ENCODE measurements at places on chromosomes 1 and 21. TPM values are rescaled to one million over a fixed set of nuclear protein-coding genes. Genes with fewer than 3 reads are reported as not detected.
A peak's percentile ranks its signal among the peaks of the same experiment; 100 is the strongest.

GRCh38 chr1:26182383-26182696 lies 5.0 kb downstream of the CNKSR1 start:
- DNase-seq, result no peak
- no peak overlapping the region for H3K4me3 ChIP-seq
- no peaks in the 10 kb centered on the region for H3K27me3 ChIP-seq
- no peak overlapping the region for H3K27ac ChIP-seq
- H3K4me1 ChIP-seq, result peaks cover 16% of the 10 kb centered on the region

DNA sequence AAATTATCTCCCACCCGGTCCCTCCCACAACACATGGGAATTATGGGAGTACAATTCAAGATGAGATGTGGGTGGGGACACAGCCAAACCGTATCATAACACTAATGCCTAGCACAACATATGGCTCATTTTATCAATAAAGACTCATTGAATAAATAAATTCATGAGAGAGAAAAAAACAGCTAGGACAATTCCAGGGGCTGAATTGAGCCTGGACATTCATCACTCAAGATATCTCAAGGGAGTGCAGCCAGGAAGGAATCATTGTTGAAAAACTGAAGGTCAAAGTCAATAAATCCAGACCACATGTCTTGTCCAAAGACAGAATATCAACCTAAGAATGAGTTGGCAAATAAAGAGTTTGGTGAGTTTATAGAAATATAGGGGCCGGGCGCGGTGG lies 644.1 kb downstream of the PLPP3 start:
- no peaks in the 10 kb centered on the region for H3K4me1 ChIP-seq
- no peak overlapping the region for H3K27ac ChIP-seq
- no peaks in the 10 kb centered on the region for H3K36me3 ChIP-seq
- no peaks in the 10 kb centered on the region for H3K27me3 ChIP-seq
- DNase-seq, result no peak

DNA sequence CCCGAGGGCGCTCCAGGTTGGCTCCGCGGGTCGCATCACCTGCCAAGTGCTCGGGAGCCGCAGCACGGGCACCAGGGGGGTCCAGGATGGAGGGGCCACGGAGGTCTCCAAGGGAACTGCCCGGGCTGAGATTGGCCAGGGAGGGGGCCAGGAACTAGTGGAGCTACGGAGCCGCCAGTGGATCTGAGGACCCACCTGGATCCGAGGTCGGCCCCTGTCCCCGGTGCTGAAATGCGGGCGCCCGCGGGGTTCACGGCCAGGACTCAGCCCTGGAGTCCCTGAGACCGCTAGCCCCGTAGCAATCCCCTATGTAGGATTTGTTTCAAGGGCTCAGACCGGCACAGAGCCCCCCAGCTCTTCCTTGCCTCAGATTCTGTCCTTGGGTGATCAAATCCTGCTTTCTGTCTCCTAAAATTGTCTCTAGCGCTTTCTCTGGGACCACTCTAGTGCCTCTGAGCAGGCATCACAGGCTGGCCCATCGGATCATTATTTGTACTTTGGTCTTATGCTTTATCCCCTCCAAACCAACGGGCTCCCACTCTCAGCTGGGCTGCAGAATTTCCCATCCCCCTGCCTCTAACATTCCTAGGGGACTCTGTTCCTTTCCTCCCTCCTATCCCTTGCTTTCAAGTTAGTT lies 27.3 kb downstream of the KIAA2013 start:
- DNase-seq, result no peak
- no peak overlapping the region for H3K27ac ChIP-seq
- H3K4me3 ChIP-seq, result no peak overlapping the region

DNA sequence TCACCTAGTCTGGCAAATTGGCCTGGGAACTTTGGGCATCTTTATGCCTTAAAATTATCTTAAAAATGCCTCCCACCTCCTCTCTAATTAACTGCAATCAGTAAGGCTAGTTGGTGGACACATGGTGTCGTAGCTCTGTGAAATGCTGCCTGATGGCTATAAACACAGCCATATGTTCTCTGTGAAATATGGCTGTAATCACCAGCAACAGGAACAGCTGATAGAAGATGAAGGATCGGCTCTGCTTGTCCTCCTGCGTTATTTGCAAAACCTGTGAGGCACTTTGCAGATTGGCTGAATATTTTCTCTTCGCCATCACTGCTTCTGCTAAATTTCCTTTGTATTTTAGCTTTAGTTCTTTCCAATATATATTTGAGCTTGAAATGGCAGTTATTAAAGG lies 419.6 kb downstream of the RWDD3 start:
- no peaks in the 10 kb centered on the region for H3K27me3 ChIP-seq
- DNase-seq, result no peak
- no peaks in the 10 kb centered on the region for H3K4me1 ChIP-seq
- H3K4me3 ChIP-seq, result no peak overlapping the region

DNA sequence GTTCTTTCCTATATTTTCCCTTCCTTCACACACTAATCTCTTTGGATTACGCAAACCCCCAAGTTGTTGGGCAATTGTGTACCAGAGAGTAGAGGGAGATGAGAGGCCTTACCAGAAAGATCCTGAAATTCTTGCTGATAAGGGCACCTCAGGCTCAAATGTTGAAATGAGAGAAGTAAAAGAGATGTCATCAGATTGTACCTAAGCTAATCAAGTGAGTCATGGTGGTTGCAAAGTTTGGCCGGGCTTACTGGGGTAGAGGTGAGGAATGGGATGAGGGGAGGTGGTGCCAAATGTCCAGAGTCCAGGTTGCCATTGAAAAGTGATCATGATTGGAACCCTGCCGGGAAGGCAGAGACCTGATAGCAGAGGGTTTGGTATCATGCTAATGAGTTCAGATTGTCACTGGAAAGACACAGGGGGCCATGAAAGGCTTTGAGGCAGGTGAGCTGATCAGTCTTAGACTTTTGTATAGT lies 43.1 kb downstream of the OPTC start:
- DNase-seq, result peak; percentile 58
- H3K27ac ChIP-seq, result no peak overlapping the region
- H3K4me1 ChIP-seq, result peaks cover 27% of the 10 kb centered on the region
- no peaks in the 10 kb centered on the region for H3K36me3 ChIP-seq

DNA sequence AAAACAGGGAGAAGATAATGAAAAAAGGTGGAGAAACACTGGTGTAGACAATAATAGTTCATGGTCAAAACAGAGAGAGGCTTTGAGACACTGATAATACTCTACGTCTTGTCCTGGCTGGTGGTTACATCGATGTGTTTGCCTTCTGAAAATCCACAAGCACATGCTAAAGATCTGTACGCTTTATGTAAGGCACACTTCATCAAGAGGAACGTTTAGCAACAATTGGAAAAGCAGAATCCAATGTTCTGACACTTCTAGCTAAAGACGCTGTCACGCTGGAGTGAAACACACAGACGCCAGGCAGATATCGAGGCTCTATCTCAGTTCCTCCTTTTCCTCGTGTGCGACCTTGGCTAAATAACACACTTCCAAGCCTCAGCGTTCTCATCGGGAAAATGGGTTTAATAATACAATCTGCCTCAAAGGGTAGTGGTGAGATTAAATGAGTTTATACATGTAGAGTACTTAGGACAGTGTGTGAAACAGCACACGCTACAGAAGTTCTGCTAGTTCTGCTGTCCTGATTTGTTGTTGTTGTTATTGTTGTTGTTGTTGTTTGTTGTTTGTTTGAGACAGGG lies 386.1 kb downstream of the SETD4 start:
- no peak overlapping the region for H3K27ac ChIP-seq
- no peak overlapping the region for H3K4me3 ChIP-seq
- no peak for DNase-seq
- H3K36me3 ChIP-seq, result no peaks in the 10 kb centered on the region

GRCh38 chr1:116024626-116025025 lies 48.3 kb downstream of the SLC22A15 start:
- no peak overlapping the region for H3K4me3 ChIP-seq
- no peaks in the 10 kb centered on the region for H3K27me3 ChIP-seq
- no peaks in the 10 kb centered on the region for H3K36me3 ChIP-seq
- DNase-seq, result no peak

- peaks cover 12% of the 10 kb centered on the region for H3K4me1 ChIP-seq
- H3K27ac ChIP-seq, result no peak overlapping the region
- DNase-seq, result no peak
- H3K4me3 ChIP-seq, result no peak overlapping the region
- no peaks in the 10 kb centered on the region for H3K36me3 ChIP-seq
- H3K27me3 ChIP-seq, result no peaks in the 10 kb centered on the region
Measured at GRCh38 chr1:208188607-208189006, 55.6 kb downstream of the PLXNA2 start.

The LCE1F gene
- not detected for total RNA-seq

The IL24 gene
- not detected for total RNA-seq
